ENCODE measurements at places on chromosomes 12 and 14.
A peak's percentile ranks its signal among the peaks of the same experiment; 100 is the strongest.

DNA sequence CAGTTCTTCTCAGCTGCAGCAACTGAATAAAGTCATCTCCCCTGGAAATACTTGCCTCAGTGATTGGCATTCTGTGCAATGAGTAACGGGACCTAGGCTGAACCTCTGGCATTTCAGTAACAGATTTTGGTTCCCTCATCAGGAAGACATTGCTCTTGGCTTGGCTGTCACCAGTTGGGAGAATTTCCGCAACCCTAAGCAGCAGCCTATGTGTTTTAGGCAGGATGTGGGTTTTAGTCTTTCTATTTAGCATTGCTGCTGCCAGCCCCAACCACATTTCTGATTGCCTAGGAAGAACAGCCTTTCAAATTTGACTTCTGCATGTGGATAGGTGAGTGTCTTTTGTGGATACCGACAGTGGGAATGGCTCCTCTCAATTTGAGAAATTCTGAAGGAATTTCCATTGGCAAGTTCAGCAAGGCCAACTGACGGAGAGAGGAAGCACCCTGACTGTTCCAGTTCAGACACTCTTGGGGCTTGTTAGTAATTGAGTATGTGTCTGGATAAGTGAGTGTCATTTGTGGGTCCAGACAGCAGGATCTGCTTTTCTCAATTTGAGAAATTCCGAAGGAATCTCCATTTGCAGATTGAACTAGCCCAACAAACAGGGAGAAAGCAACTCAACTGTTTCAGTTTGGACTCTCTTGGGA, 19.0 kb upstream of the CLEC2A start:
- no peak for DNase-seq

- DNase-seq: no peak
Measured at GRCh38 chr12:108442910-108443309, 72.2 kb upstream of the FICD start.

GRCh38 chr14:100567877-100568163, 19.4 kb downstream of the BEGAIN start:
- no peak for DNase-seq

- no peak for DNase-seq
Measured at GRCh38 chr14:61524936-61525292, 170.4 kb upstream of the HIF1A start.

GRCh38 chr12:2944401-2945047, 14.7 kb upstream of the TEAD4 start:
- peak; percentile 74 for DNase-seq

DNA sequence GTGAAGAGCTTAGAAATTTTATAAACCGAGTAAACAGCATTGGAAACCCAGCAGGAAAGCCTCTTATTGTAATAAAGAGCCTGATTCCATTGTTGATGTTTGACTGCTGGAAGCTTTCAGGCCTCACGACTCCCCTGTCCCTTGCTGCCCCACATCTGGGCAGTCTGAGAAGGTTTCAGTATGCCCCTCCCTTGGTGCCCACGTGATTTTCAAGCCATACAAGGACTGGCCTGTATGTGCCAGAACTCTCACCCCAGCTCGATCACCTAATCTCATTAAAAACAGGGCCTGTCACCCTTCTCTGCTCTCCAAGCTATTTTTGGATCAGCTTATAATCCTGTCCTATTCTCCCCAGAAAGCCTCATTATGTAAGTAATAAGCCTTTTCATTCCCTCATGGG, 7.5 kb upstream of the PYROXD1 start:
- DNase-seq: no peak

- no peak for DNase-seq
Measured at GRCh38 chr12:117649796-117650195, 288.4 kb upstream of the NOS1 start.

DNA sequence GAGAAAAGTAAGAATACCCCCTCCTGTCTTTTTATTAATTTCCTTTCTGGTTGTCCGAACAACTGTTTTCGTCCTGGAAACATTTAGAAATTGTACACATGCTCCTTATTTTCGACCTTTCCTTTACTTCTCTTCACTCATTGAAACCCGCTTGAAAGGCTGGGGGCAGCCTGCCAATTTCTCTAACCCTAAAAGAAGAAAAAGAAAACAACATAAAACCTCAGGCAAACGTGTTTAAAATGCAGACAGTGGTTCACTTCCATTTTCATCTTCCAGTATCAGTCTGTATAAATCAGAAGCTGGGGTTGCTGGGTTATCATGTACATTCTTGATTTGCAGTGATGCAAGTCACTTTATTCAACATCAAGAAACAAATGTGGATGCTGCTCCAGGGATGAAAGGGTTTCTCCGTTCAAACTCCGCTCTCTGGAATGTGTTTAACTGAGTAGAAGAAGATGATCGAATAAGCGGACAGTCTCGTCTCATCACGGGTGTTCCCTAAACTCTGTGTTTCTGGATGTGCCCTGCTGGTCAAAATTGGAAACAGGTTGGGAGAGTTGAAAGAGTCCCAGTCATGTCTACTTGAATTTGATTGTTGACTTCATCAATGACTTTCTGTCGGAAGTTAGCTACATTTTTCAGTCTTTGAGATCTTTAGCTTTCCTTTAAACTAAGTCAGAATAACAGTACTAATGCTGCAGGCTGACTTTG, 1042.2 kb downstream of the BCL11B start:
- DNase-seq: no peak

DNA sequence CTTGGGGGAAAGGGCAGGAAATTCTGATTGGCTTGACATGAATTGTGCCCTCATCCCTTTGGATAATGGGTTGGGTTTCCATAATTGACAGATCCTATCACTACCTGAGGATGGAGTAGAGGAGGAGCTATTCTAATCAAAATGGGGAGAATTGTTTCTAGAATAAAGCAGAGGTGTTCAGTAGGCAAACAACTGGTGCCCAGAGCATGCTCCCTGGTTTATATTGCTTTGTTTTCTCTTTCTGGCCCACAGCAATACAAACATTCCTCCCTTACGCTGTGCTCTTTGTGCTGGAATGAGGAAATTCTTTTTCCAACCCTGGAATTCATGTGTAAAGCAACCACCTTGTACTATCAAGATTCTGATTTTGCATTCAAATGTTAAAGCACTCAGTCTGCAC, 147.4 kb downstream of the RASSF9 start:
- no peak for DNase-seq

DNA sequence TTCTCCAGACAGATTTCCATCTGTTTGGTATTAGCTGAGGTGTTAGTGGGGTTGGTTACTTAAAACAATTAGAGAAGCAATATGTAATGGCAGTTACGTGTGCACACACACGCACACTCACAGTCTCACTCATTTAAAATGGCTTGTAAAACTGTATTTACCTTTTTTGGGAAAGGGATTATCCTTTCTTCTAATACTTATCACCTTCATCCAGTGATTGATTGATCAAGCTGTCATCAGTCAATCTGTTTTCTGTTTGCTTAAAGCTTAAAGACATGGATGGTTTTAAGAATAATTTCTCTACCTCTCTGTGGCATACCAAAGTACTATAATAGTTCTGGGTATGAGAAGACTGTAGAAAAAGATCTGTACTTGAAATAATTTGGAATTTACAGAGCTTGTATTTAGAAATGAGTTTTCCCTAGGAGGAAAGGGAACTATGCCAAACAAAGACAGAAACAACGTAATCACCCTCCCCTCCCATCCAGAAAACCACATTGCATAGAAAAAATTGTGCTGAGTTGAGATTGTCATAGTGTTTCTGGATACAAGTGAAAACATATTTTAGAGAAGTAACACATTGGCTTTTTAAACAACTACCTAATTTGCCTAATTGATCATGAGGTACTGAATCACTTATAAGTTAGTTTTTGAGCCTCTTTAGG, 455.8 kb downstream of the PCNX1 start:
- DNase-seq: no peak

- DNase-seq: no peak
Measured at GRCh38 chr14:33532553-33532952, 418.3 kb downstream of the EGLN3 start.
